NCI-H2081 treated with DMSO at 0.1 percent for 48 hours (cell line): ENCODE measurements at places on chromosomes 1 and 21.

- no peak for DNase-seq
Observed at GRCh38 chr1:22398656-22399420, 52.8 kb upstream of the ZBTB40 start.

GRCh38 chr1:2555634-2556276 lies 416 bp upstream of the TNFRSF14 start:
- DNase-seq, result no peak

- no peak for DNase-seq
Observed at GRCh38 chr1:105664495-105664894, 1392.0 kb upstream of the PRMT6 start.

- no peak for DNase-seq
Observed at GRCh38 chr1:18723701-18724411, 93.2 kb downstream of the PAX7 start.

DNA sequence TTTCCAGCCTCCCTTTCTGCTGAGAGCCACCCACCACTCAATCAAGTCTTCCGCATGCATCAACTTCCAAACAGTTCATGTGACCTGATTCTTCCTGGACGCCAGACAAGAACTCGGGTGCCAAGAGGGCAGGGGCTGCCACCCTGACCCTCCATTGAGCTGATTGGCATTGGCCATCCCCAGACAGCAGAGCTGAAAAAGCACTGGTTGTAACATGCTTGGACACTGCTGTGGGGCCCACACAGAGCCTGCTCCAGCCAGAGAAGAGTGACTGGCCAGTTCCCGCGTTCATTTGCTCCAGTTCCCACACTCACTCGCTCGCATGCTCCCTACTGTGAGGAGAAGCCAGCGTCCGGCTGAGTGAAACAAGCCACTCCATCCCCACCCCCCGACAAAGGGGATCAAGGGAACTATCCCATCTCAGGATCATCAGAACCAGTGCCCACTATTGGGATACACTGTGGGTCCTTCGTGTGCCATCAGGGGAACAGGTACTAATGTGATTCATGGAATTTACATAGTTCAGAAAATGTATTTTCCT lies 420.3 kb downstream of the NPHP4 start:
- no peak for DNase-seq

GRCh38 chr1:42096554-42096953 lies 56.7 kb upstream of the GUCA2B start:
- no peak for DNase-seq

- DNase-seq, result no peak
Observed at GRCh38 chr1:228475812-228476211, 11.4 kb upstream of the RNF187 start.

GRCh38 chr1:99544328-99544727 lies 101.6 kb upstream of the PALMD start:
- no peak for DNase-seq

DNA sequence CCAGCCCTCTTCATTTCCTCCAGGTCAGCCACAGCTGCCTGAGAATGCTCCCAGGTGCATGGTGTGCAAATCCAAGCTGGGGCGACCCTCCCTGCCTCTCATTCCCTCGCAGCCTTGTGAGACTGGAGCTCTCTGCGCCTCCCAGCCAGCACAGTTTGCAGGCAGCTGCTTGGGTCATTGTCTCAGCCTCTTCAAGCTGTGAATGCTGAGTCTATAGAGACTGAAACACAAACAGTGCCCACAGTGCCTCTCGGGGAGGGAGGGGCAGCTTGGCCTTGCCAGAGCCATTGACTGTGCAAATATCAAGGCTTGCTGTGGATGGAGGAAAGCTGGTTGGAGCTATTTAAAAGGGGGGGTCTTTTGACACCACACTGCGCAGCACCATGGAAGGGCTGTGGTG lies 10.6 kb downstream of the PLXNA2 start:
- peak; percentile 92 for DNase-seq

- no peak for DNase-seq
Observed at GRCh38 chr1:116556289-116557006, 14.4 kb downstream of the CD58 start.

DNA sequence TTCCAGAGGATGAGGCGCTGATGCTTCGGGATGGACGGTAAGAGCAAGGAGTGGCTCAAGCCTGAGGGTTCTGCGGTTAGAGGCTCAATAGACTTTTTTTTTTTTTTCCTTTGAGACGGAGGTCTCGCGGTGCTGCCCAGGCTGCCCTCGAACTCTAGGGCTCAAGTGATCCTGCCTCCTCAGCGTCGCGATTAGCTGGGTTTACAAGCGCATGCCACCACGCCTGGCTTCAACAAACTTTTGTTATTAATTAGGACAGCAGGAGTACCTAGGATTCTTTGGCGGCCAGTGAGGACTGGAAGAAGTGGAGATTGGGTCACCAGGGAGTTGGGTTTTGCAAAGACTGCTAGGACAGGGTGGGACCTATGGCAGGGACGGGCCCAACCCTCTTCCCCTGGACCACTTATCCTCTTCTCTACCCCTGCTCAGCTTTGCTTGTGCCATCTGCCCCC lies 587 bp downstream of the SCNM1 start:
- no peak for DNase-seq

GRCh38 chr1:88985692-88986091 lies 6.7 kb downstream of the KYAT3 start:
- DNase-seq, result no peak

DNA sequence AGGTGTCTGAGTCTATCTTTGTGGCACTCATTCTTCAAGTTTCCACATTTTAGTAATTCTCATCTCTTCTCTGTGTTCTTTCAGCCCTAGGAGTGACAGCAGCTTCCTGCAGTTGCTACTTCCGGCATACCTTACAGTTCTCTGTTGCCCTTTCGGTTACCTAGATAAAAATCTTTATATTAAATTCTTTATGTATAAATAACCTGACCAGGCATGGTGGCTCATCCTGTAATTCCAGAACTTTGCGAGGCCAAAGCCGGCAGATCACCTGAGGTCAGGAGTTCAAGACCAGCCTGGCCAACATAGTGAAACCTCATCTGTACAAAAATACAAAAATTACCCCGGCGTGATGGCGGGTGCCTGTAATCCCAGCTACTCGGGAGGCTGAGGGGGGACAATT lies 62.9 kb downstream of the CDKN2C start:
- DNase-seq, result no peak

GRCh38 chr1:236429715-236430274 lies 35.7 kb downstream of the EDARADD start:
- no peak for DNase-seq

DNA sequence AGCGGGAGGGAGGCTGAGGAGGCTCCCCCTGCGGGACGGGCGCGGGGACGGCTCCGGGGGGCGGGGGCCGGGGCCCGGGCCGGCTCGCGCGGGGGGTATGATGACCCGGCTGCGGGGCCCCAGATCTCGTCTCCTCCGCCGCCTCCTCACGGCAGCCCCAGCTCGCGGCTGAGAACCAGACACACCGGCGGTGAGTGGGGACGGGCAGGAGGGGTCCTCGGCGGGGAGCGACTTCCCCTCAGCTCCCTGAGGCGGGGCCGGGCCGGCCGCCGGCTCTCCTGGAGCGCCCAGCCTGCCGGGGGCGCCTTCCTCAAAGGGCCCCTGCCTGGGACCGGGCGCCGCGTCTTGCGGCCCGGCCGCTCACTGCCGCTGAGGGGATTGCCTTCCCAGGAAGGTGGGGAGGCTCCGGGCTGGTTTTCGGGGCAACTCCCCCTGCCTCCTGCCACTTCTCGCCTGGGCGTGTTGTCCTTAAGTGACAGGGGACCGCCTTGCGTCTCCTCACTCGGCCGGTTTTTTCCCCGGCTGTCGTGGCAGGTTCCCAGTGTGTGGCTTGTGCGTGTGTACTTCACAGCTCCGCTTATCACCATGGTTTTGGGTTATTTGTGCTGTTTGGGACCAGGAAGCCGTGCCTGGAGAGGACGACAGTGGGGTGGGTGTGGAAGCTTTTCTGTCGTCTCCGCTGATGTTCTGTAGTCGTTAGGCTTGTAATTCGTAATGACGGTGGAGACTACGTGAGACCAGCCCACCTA lies 800 bp downstream of the HIPK1 start:
- DNase-seq, result no peak

GRCh38 chr21:32206631-32207405 lies 72.0 kb downstream of the MIS18A start:
- DNase-seq, result no peak

- no peak for DNase-seq
Observed at GRCh38 chr21:45297869-45298268, 10.2 kb upstream of the POFUT2 start.

DNA sequence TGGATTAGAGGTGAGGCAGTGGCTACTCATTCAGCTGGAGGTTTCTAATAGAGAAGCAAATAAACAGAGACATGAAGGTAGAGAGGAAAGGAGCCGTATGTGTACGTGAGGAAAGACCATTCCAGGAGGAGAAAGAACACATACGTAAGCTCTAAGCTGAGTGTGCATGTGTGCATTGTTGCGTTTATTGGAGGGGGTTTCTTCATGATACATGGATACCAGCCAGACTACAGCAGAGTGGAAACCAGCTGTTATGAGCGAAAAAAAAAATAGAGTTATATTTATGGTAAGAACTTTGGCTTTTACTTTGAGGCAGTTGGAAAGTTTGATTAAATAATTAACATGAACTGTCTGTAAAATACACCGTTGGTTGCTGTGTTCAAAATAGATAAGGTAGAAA lies 173.4 kb upstream of the RGS18 start:
- DNase-seq, result no peak
